Thymus (tissue), 14 donors: ENCODE measurements at places on chromosomes 13 and 19. TPM values are rescaled to one million over a fixed set of nuclear protein-coding genes. Genes with fewer than 3 reads are reported as not detected.

GRCh38 chr19:10027158-10027997 lies 14.1 kb downstream of the RDH8 start:
- peak; percentile 64 for DNase-seq
- H3K27ac ChIP-seq, result no peak overlapping the region
- H3K36me3 ChIP-seq, result no peaks in the 10 kb centered on the region

Gene ZNF256
- total RNA-seq, result 7.5 TPM

Gene GZMM
- total RNA-seq, result 57.1 TPM

DNA sequence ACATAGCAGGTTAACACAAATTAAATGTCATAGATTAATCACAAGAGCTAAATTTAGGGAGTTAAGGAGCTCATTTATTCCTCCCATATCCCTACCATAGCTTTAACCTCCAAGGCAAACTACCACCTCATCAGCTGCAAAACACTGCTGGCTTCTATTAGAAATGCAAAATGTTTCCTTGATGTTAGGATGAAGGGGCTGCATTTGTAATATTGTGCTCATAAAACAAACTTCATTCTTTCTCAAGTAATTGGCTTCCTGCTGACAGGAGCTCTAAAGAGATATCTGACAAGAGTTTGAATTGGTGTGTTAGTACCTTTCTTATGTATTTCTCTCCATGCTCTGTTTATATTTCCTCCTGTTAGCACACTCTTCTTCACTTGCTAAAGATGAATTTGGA lies 152.1 kb downstream of the OLFM4 start:
- no peaks in the 10 kb centered on the region for H3K36me3 ChIP-seq
- H3K27ac ChIP-seq, result no peak overlapping the region
- H3K27me3 ChIP-seq, result no peaks in the 10 kb centered on the region
- no peak overlapping the region for H3K4me3 ChIP-seq
- H3K4me1 ChIP-seq, result no peaks in the 10 kb centered on the region
- no peak for DNase-seq

- H3K27ac ChIP-seq, result no peak overlapping the region
- H3K36me3 ChIP-seq, result peaks cover 7% of the 10 kb centered on the region
- no peaks in the 10 kb centered on the region for H3K27me3 ChIP-seq
- no peak for DNase-seq
- H3K4me3 ChIP-seq, result no peak overlapping the region
- no peaks in the 10 kb centered on the region for H3K4me1 ChIP-seq
Measured at GRCh38 chr13:110885516-110885915, 29.4 kb downstream of the ANKRD10 start.

Gene LGALS14
- 0.14 TPM for total RNA-seq
